ENCODE measurements at places on chromosomes 1 and 21.
A peak's percentile ranks its signal among the peaks of the same experiment; 100 is the strongest.

GRCh38 chr21:28592205-28592865 lies 400.3 kb downstream of the LTN1 start:
- no peak for DNase-seq

GRCh38 chr1:217048104-217048707 lies 325.0 kb upstream of the ESRRG start:
- no peak for DNase-seq

GRCh38 chr21:29072873-29073221 lies 601 bp downstream of the CCT8 start:
- DNase-seq: no peak

- no peak for DNase-seq
These were observed 6.5 kb upstream of the FGGY start for GRCh38 chr1:59290193-59290949.

DNA sequence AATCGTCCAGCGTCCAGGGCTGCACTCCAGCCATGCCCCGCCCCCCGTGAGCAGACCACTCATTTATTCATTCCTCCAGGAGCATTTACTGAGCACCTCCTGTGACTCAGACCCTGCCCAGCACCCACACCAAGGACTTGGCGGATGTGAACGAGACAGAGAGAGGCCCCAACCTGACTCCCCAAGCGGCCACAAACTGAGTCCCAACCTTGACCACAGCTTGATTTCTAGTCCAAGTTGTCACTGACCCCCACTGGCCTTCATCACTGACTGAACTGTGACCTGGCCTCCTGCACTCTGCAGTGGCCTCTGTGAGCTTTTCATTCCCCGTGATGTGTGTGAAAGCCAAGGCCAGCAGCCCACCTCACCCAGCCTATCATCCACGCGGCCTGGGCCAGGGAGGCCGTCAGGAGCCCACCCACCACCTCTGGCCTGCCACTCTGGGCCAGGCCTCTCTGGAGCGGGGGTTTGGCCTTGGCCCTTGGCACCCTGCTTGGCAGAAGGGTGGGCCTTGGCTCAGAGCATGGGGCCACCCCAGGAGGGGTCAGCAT lies 19.3 kb upstream of the RUNX3 start:
- DNase-seq: no peak

DNA sequence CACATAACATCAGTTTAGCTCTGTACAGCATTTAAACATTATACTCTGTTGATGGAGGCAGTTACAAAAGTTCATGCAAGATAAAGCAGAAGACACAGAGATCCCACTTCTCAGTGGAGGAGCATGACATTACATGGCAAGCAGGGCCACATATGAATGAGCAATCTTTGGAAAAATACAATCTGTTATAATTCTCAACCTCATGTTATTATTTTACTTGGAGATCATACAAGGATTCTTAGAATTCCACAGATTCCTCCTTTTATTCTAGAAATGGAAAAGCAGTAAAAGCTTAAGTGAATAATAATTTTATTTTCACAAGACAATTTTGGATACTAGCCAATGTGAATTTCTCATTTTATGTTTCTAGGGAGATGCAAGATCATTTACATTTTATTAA lies 66.6 kb downstream of the IFI44 start:
- no peak for DNase-seq

DNA sequence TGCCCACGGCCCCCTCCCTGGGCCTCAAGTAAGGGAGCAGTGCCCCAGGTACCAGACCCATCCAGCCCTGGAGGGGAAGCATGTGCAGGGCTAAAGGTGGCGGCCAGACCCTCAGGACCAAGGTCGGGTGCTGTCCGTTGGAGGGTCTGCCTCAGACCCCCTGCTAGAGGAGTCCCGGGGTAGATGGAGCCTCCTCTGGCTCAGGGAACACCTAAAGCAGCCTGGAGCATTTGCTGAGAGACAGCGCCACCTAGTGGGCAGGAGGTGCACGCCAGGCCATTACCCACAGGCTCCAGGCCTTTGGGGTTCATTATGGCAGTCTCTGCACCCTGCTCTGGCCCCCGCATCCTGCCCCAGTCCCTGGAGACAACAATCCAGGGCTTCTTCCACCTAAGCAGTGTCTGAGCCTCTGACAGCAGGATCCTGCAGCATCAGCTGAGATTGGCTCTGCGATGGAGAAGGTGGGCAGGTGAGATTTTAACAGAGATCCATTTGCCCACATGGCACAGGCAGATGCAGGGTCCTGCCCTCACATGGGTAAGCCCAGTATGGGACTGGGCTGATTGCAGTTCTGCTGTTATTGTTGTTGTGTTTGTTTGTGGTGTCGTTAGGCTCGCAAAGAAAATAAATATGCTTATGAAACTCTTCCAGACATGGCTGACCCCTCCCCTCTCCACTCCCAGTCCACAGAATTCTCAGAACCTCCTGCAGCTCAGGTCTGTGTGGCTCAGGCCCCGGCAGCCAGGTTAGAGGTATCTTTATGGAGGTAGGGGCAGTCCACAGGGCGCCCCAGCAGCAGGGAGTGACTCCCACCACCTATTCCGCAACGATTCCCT lies 42.4 kb downstream of the CTNNBIP1 start:
- peak; percentile 89 for DNase-seq

GRCh38 chr1:204572923-204573922 lies 57.0 kb downstream of the MDM4 start:
- DNase-seq: no peak

GRCh38 chr1:28087614-28088167 lies 719 bp downstream of the EYA3 start:
- DNase-seq: no peak

DNA sequence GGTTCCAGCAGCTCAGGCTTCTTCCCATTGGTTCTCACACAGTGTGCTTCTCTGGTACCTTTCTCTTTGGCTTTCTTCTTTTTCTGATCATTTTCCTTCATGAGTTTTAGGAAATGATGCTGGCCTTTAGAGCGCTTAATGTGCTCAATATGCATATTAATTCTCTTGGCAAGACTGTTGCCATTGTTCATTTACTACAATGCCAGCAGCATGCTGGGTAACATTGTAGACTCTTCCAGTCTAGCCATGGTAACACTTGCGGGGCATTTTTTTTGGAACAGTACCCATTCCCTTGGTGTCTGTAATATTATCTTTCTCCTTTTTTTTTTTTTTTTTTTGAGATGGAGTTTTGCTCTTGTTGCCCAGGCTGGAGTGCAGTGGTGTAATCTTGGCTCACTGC lies 21.7 kb downstream of the UBE4B start:
- DNase-seq: no peak

DNA sequence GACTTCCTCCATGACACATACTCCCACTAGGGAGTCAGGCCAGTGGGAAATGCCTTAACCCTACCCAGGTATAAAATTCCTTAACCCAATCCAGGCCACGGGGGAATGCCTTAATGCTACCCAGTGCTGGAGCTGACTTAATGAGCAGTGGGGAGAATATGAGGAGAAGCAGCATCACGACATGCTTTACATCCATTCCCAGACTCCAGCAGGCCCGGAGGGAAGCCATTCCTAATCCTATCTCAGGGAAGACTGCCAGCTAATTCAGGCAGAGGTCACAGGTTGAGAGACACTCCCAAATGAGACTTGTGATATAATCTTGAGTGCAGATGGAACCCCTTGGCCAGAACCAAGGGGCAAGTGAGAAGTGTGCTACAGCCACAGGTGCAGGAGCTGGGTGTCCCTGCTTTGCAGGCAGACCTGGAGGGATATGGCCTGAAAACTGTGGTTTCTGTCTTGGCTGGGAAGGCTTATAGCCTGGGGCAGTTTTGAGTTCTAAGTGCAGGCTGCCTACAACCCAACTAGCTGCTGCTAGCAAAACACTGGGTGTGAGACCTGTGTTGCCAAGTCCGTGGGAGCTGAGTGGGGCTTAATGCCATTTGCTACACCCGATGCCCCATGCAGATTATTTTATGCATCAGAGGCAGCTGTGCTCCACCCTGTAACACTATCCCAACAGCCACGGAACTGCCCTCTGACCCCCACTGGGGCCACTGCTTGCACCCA lies 45.1 kb upstream of the GUCA2A start:
- no peak for DNase-seq

- DNase-seq: no peak
These were observed 226.5 kb downstream of the SMYD3 start for GRCh38 chr1:246280551-246280950.

DNA sequence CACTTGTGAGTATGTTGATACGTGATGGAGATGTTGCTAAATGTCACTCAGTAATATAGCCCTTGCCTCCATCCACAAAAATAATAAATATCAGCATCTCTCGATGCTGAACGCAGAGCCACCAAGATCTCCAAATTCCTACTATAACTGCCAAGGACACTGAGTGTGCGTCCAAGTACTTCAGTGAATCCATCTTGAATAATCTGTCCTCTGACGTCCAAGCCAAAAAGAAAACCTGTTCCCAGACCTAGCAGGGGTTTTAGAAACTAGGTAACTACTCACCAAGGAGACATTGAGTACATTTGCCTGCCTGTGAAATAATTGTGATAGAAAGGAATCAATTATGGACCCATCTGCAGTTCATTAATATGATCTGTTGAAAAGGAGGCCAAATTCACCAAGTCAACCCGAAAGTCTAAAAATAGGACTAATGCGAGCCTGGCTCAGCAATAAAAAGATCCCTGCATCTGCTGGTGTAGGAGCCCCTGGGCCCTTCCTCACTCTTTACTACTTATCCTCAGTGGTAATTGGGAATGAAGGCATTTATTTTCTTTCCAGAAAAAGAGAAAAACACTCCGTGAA lies 226.9 kb upstream of the IRF2BP2 start:
- DNase-seq: no peak
